ENCODE measurements at places on chromosomes 5 and 9.

DNA sequence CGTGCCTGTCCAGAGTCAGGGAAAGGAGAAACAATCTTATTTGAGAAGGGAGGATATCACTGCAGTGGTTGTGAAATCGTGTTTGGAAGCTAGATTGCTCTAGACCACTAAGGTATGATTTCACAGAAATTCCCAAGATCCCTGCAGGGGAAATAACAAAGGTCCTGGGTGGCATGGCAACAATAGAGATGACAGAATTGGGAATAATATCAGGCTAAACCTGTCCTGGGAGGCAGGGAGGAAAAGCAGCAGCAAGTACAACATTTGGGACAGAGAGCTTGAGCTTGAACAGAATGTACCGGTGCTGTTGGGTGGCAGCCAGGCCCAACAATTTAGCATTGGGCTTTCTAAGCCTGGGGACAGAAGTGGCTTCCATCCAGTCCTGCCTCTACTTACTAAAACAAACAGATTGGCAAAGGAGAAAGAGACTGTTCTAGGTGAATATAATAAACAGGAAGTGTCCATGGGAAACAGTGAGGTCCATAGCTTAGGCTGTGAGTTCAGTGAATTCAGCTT, 17.0 kb upstream of the ARHGAP26 start:
- DNase-seq = no peak

- DNase-seq = no peak
Observed at GRCh38 chr5:95823218-95823737, 752 bp upstream of the GLRX start.

GRCh38 chr5:37754976-37755375, 84.9 kb downstream of the GDNF start:
- no peak for DNase-seq

- no peak for DNase-seq
Observed at GRCh38 chr5:57174128-57174889, 450 bp downstream of the GPBP1 start.

DNA sequence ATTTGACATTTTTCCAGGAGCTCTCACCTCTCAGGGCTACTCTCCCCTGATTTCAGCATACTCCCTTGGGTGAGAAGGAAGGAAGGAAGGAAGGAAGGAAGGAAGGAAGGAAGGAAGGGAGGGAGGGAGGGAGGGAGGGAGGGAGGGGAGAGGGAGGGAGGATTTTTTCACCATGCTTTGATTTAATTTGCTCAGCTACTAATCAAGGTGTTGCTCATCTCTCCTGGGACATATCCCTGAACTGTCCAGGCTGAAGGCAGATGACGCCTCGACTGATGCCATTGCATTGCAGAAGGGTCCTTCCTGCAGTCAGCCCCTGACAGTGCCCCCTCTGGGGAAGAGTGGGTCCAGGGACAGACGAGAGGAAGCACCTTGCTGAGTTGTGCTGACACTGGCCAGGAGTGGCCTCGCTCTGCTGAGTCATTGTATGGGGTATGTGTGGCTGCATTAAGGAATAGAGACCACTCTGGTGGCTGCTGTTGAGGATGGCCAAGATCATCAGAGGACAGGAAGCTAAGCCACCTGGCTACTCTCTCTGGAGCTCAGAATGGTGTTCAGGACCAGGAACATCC, 43.6 kb upstream of the CRB2 start:
- no peak for DNase-seq

- no peak for DNase-seq
Observed at GRCh38 chr9:88233091-88233490, 94.8 kb upstream of the SPATA31C2 start.

Measured in stimulated activated CD8-positive, alpha-beta memory T cell treated with anti-CD3 and anti-CD28 coated beads, Interleukin-12 subunit alpha, Interleukin-12 subunit beta, amount 100 ng/mL, for 1 hour (primary cell).